ENCODE measurements at places on chromosomes 12 and 14.

GRCh38 chr14:102518063-102518648, 8.6 kb upstream of the ANKRD9 start:
- DNase-seq = no peak

DNA sequence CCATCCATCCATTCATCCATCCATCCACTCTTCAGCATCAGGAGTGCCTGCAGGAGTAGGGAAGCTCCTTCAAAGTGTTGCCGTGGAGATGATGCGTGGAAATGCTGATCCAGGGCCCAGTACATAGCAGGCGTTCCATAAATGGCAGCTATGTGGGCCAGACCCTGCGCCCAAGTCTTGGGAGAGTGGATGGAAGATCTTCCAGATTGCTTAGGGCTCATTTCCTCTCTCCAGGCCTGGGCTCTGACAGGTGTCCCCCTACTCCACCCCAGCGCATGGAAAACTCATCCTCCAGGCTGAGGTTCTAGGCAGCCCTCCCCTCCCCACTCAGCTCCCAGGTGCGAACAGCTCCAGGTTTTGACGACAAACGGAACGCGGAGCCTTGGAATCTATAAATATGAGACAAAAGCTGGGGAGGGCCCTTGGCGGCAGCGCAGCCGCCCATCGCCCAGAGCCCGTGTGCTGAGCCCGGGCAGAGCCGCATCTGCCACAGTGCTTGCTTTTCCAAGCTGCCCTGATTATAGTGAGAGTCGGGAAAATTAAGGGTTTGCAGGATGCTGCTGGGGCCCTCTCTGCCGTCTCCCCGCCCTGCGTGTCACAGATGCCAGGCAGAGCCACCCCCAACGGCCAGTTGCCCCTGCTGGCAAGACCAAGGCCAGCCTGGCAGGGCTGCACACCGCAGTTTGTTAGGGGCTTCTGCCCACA, 1.6 kb downstream of the BEGAIN start:
- DNase-seq = no peak

DNA sequence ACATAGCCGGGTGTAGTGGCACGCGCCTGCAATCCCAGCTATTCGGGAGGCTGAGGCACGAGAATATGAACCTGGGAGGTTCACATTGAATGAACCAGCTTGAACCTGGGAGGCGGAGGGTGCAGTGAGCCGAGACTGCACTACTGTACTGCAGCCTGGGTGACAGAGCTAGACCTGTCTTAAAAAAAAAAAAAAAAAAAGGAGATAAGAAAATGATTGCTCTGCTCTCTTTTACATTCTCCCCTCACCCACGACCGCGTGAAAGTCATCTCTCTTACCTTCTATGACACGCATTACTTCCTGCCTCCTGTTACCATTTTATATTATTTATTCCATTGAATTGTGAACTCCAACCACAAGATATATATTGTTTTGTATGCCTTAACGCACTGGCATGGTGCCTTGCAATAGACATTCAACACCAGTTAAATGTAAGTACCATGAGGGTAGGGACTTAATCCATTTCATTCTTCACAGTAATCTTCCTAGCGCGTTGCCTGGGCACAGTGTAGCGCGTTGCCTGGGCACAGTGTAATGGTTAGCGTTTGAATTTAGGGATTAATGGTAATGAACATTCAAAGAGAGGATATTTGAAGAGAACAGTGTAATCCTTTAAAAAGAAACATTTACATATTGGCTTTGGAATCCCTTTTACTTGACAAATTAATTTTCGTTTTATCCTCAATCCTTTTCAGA, 2.7 kb downstream of the RAP1B start:
- peak; percentile 38 for DNase-seq

DNA sequence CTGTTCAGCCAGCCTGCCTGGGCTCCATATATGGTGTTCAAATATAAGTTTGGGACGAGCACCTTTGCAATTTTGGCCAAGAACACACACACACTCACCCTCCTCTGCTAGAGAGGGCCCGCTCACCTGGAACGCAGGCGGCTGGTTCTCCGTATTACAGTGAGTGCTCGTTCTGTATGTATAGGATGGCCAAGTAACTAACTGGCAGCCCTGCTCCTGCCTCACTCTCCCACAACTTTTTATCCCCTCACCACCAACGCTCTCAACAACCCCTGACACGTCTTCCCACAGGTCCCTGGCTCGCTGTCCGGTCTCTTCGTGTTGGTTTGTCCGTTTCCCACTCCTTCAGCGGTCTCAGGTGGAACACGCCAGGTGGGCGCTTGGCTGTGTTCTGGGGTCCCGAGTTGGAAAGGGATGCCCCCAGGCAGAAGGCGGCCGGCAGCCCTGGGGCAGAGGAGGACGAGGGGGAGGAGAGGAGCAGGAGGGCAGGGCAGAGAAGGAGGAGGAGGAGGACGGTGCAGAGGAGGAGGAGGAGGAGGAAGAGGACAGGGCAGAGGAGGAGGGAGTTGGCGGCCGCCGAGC, 398 bp upstream of the MSRB3 start:
- no peak for DNase-seq

GRCh38 chr12:88144546-88145468, 2.7 kb downstream of the TMTC3 start:
- DNase-seq = no peak

- no peak for DNase-seq
Observed at GRCh38 chr14:69275331-69275730, 15.4 kb downstream of the GALNT16 start.

GRCh38 chr12:103494051-103494733, 1.6 kb downstream of the C12orf42 start:
- no peak for DNase-seq

DNA sequence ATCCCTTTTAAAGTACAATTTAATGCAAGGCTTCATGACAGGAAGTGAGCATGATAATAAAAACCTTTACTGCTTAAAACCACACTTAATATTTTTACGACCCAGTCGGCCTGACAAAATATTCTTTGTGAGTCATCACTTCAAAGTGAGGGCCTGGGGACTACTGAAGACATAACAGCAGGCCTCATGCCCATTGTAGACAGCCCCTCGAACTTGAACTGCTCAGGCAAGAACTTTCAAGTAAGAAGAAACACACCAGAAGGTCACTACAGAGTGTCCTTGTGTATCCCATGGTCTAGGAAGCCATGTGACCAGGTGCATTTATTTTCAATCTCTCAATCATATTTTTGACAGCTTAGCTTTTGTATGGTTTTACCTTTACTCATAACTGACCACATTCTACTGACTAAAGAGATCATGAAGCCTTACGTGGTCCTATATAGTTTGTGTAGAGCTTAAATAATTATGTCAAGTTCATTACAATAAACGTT, 61.4 kb upstream of the MANSC4 start:
- DNase-seq = no peak

GRCh38 chr12:4862809-4863208, 46.9 kb upstream of the KCNA1 start:
- DNase-seq = no peak

DNA sequence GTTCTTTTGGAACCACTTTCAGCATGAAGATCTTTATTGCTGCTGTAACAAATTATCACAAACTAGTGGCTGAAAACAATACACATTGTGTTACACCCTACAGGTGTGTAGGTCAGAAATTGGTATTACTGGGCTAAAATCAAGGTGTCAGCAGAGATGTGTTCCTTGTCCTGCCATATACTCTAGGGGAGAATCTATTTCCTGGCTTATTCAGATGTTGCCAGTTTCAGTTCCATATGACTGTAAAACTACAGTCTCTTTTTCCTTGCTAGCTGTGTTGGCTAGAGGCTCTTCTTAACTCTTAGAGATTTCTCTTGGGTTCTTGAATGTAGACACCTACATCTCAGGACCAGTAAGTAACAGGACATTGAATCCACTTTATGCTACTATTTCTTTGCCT, 215.6 kb upstream of the PPFIA2 start:
- DNase-seq = no peak

DNA sequence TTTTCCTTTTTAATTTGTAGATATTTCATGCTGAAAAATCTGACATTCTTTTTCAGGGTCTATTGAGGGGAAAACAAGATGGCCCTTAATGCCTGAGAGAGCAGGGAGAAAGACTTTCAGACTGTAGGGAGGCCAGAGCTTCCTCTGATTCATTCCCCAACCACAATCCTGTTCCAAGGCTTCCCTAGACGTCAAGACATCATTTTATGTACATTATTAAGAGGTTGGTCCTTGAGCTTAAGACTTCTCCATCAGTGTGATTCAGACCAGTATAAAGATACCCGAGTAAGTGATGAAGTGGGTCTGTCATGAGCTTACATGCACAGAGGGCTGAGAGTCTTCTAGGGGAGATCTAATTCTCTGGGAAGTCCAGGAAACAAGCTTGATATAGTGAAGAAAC, 57.3 kb downstream of the AVPR1A start:
- no peak for DNase-seq

DNA sequence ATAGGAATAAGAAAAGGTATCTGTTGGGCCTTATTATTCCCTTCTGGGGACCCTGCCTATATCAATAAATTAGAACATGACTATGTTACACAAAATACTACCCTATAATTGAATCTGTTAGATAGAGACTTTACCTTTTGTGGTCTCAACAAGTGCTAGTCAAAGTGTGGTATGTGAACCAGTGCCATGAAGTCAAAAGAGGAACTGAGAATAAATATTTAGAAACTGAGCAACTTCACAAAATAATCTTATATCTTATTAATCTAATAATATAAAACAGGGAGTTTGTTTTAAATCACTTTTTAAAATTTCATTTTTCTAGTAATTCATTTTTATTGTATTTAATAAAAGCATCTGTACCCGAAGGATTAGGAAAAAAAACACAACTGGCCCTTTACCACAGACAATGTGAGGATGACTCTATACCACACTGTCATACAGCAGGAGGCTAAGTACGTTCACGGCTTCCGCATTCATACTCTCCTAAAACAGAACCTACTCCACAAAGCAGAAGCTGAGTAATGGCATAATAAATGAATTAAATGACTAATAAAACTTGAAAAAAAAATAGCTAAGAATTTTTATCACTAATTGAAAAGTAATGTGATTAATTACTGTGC, 42.1 kb downstream of the SEC23A start:
- no peak for DNase-seq

- DNase-seq = no peak
Observed at GRCh38 chr12:118840399-118840798, 140.9 kb upstream of the SRRM4 start.

GRCh38 chr14:36346052-36346451, 25.6 kb upstream of the MBIP start:
- DNase-seq = no peak

DNA sequence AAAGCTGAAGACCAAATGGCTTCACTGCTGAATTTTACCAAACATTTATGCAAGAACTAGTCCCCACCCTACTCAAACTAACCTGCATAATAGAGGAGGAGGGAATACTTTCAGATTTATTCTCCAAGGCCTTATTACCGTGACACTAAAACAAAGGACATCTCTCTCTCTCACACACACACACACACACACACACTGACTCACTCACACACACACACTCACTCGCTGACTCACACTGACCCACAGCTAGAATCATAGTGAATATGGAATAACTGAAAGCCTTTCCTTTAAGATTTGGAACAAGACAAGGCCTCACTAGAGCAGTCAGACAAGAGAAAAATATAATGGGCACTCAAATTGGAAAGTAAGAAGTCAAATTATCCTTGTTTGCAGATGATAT, 1014.1 kb downstream of the TMTC2 start:
- no peak for DNase-seq

Measured in activated T-helper 1 cell treated with anti-CD3 and anti-CD28 coated beads, Interleukin-12 subunit alpha, Interleukin-12 subunit beta, Interleukin-2, Interleukin-4 antibody, amounts not matched to agents 30 ng/mL and 10 ng/mL and 1 ng/mL, durations not matched to agents 14 hours and 24 hours and 36 hours (primary cell).